Pancreas (tissue), 10 donors: ENCODE measurements at places on chromosomes 1 and 21.

DNA sequence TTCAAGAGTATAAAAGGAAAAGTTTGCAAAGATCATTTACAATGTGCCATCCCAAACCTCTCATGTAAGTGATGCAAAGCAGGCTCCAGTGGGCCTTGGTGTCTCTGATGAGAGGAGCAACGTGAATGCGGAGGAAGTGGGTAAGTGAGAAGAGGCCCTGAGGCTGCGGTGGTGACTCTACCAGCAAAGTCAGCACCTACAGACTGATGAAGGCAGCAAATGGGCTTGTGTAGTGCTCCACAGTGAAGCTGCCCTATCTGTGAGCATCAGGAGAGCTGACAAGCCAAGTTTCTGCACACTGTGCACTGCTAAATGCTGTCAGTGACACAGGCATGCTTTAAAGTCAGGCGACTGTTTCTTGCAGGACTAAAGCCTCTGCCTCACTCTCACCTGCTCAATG lies 15.6 kb upstream of the RAP1A start:
- no peak for DNase-seq

- DNase-seq = no peak
Observed at GRCh38 chr1:17791055-17791390, 35.9 kb downstream of the ACTL8 start.

DNA sequence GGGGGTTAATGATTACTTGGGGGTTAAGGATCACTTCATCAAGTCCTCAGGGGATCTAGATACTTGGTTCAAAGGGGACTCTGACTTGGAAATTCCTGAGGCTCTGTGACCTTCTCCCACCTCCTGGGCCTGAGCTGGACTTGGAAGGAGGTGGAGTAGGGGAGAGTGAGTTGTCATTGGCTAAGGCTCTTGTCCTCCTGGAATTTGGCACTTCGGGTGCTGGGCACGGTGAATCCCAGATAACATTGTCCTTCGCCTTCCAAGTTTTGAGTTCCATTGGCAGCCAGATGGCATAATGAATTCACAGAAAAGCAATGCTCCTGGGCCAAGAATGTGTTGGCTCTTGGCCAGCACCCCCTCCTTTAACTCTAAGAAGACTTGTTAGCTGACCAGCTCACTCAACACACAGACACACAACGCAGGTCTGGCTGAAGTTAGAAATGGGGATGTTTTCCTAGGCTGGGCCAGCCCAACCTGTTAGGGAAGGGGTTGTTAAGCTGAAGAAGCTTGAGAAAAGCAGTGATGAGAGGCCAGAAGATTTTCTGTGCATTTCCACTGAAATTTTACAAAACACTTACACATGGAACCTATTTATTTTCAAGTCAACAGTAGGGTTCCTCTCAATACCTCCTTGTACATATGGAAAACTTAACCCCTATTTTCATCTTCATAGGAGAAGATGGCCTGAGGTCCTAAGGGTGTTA lies 29.7 kb downstream of the SLC26A9 start:
- peak; percentile 81 for DNase-seq

- no peak for DNase-seq
Observed at GRCh38 chr1:235213752-235214151, 52.7 kb upstream of the RBM34 start.

GRCh38 chr1:215054266-215054665 lies 28.3 kb upstream of the KCNK2 start:
- no peak for DNase-seq

DNA sequence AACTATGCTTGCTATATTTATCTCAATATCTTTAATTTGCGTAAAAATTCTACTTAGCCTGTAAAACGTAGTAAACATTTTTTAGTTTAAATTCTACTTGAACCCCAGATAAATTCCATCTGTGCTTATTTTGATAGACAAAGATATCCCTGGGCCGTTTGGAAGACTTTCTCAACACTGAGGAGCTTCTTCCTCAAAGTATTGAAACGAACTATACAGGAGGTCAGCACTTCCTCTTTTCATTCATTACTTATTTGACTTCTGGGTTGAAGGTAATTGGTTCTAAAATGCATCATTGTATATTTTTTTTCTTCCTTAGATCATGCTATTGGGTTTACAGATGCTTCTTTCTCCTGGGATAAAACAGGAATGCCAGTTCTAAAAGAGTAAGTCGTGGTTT lies 74.7 kb downstream of the HSPA13 start:
- no peak for DNase-seq

- no peak for DNase-seq
Observed at GRCh38 chr21:24899138-24899537, 708.1 kb downstream of the MRPL39 start.

DNA sequence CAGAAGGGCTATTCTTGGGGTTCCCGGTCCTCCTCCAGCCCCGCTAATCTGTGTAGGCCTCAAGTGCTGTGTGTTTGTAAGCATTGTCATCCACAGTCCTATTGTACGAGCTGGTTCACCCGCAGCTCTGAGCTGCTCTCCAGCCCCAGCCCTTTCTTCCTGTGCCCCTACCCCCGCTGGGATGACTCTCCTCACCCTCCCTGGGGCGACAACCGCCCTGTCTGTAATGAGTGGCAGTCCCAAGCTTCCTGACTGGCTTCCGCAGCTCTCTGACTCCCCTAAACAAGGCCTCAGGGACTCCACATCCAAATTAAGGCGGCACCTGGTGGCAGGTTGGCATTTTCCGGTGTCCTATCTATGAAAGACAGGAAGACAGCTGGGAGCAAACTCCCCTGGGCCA lies 45.8 kb downstream of the TFF3 start:
- DNase-seq = no peak

DNA sequence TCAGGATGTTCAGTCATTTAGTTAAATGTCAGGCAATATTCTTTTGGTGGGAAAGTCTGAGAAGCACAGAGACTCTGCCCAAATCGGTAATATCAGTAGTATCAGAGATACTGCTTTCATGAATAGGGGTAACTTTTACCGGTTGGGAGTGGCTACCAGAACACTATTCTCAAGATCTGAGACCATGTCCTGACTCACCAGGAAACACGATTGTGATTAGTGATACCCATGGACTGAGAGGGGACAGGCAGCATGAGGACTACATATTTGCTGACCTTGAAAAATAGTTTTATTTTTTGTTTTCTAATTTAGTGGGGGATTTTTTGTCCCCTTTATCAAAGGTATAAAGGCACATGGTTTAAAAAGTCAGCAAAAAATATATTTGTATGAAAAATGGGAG lies 76.0 kb upstream of the NEK2 start:
- no peak for DNase-seq

DNA sequence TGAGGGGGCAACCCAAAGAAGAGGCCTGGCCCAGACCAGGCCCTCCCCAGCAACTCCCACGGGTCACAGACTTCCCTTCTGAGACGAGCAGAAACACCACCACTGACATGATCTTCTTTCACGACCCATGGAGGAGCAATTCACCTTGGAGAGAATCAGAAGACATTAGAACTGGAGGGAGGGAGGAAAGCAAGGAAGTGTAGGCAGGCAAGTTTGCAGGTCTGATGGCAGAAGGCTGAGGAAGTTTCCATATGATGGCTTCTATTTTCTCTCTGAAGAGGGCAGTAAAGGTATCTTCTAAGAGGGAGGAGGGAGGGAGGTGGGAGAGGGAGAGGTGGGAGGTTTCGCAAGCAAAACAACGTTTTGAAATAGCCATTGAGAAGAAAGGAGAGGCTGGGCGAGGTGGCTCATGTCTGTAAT lies 1.4 kb upstream of the UBXN10 start:
- no peak for DNase-seq
